ENCODE measurements at places on chromosomes 5 and 9.

- DNase-seq, result no peak
Observed at GRCh38 chr9:35697486-35697885, 7.8 kb upstream of the TPM2 start.

DNA sequence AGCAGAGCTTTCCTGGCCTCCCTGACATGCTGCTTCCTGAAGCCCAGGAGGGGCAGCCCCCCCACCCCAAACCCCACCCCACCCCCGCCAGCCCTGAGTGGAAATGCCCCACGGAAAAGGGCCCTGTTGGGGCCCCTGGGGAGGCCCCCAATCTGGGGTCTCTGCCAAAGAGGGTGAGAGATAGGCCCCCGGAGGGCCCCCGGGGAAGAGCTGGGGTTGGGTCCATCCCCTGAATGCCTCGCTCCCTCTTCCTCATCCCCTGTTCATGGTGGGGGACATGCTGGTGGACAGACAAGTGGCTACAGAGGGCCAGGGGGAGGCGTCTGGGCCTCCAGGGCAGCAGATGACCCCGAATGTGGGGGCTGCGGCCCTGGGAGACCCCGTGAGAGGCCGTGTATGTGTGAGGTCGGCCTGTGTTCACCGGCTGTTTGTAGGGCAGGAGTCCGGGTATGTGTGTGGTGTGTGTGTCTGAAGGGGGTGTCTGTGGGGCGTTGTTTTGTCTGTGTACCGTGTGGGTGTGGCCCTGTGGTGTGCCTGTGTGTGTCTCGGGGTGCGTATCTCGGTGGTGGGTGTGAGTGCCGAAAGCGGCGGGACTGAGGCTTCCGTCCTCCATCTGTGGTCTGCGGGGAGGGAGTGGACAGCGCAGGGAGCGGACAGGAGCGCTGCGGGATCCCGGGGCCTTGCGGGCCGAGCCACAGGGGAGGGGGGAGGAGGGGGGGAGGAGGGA is 11.3 kb downstream of the C9orf50 start:
- DNase-seq, result no peak

- DNase-seq, result no peak
Observed at GRCh38 chr5:4984461-4984860, 155.7 kb upstream of the ADAMTS16 start.

DNA sequence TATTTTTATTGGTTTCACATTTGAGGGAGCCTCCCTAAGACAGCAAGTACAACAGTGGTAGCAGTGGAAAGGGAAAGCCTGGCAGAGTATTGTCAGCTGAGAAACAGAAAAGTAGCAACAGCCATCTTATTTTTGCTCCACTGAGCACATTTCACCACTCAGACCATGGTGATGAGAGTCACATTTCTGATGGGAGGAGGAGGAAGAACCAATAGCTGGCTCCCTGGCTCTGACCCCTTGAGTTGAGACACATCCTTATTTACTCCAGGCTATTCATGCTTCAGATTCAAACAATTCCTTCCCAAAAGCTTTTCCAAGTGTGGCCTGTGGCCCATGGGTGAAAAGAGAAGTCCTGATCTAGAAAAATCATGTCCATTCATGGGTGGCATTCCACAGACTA is 236.3 kb downstream of the ARHGAP26 start:
- DNase-seq, result no peak

- peak; percentile 62 for DNase-seq
Observed at GRCh38 chr9:135085830-135086546, 1.5 kb upstream of the OLFM1 start.

DNA sequence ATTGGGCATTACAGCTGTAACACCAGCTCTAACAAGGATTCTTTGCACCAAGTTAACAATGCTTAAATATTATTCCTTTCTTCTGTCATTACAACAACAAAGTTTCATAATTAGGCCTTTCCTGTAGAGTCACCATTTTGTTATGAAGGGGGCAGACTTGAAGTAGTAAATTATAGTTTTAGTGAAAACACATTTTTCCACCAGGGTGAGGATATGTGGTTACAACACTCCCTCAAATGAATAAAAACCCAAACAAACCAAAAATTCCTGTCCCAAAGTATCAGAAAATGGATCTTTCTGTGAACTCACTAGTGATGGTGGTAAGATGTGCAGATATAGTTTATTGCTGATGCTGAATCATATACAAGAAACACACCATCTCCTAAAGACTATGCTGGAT is 250.5 kb upstream of the TUT7 start:
- no peak for DNase-seq

GRCh38 chr9:20207176-20207575 is 415.1 kb downstream of the MLLT3 start:
- no peak for DNase-seq

DNA sequence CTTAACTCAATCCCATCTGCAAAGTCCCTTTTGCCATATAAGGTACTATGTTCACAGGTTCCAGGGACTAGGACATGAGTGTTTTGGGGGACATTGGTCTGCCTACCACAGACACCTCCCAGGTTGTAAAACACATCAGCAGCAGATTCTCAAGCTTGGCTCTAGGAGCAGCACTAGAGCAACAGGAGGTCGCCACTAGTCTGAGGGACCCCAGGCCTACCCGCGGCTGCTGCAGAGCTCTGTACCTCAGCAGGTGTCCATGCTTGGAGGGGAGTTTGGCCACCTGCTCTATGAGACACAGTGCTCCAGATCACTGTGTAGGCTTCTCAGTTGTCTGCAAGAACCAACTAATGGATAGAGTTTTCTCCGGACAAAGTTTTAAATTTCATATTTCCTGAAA is 262.2 kb upstream of the ARRDC3 start:
- DNase-seq, result no peak

DNA sequence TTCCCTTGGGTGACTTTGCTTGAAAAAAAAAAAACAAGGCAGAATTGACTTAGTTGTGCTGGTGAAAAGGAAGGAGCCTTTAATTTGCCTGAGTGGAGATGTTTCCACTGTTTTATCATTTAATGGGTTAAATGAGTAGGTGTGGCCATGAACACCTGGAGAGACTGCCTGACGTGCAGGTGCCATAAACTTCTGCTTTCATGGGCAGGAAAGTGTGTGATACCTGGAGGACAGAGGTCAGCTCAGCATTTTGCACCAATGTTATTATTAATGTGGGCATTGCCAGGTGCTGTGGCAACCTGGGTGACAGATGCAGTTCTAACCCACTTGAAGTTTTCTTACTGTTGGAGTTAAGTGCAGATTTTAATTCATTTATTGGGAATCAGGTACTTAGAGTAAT is 145.4 kb downstream of the CD180 start:
- DNase-seq, result peak; percentile 34

DNA sequence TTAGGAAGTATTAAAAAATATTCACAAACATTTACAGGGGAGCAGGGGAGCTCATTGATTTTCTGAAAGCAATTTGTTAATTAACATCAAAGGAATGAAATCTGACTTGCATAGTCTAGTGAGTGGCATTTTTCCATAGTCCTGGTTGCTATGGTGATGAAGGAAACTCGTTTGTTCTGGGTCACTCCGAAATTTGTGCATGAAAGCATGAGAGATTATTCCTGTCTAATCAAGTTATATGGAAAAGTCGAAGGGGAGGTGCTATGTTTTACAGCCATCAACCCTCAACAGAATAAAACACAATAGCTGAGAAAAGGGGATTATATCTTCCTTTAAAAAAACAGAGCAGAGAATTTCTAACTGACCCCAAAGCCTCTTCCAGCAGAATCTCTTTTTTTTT is 1495.7 kb upstream of the WWC1 start:
- no peak for DNase-seq

DNA sequence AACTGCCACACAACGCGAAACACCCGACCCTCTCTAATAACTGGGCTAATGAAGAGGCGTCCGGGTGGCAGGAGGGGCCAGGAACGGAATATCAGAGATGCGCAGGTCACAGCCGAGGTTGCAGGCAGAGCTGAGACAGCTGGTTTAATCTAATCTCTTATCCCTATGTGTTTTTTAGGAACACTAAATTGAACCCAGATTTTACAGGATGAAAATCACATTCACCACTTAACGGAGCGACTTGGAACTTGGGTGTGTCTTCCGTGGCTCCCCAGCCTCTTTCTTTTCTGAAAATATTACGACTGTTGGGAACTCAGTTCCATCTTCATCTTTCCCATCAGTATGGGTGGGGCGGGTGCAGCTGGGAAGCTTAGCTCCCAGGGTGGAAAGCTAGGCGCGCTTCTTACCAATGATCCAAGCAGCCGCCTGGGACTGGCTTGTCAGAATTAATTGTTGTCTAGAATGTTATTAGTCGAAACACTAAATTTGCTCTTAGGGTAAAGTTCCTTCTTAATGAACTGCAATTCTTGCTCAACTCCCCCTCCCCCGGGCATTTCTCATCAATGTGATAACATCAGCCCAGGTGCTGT is 92.5 kb downstream of the IRX2 start:
- DNase-seq, result no peak

DNA sequence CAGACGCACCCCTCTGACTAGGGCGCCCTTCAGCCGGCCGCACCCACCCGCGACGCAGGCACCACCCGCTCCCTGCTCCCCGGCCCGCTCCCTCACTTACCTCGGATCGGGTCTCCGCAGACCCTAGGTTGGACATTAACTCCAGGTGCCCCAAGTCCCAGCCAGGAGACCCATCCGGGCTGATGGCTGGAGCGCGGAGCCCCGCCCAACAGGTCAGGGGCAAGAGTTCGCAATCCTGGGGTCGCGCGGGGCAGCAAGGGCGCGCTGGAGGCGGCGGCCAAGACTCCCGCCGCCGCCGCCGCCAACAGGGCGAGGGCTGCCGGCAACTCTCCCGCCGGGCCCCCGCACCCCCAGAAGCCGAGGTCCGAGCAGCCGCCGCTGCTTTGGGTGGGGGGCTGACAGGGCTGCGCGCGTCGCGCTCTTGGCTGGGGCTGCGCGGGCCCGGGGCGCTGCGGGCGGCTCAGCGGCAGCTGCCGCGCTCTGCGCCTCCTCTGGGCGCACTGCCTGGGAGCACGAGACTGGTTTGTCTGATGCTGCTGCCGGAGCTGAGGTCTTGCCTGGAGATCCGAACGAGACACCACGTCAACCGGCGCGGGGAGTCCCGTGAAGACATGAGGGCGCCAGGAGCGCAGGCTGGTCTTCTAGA is at the start of gene GDNF:
Gene GDNF, minus strand, starts transcription at position 635 of the 646 bp plus-strand sequence. CDS start 5,245 bp downstream, outside the sequence.
- DNase-seq, result no peak

DNA sequence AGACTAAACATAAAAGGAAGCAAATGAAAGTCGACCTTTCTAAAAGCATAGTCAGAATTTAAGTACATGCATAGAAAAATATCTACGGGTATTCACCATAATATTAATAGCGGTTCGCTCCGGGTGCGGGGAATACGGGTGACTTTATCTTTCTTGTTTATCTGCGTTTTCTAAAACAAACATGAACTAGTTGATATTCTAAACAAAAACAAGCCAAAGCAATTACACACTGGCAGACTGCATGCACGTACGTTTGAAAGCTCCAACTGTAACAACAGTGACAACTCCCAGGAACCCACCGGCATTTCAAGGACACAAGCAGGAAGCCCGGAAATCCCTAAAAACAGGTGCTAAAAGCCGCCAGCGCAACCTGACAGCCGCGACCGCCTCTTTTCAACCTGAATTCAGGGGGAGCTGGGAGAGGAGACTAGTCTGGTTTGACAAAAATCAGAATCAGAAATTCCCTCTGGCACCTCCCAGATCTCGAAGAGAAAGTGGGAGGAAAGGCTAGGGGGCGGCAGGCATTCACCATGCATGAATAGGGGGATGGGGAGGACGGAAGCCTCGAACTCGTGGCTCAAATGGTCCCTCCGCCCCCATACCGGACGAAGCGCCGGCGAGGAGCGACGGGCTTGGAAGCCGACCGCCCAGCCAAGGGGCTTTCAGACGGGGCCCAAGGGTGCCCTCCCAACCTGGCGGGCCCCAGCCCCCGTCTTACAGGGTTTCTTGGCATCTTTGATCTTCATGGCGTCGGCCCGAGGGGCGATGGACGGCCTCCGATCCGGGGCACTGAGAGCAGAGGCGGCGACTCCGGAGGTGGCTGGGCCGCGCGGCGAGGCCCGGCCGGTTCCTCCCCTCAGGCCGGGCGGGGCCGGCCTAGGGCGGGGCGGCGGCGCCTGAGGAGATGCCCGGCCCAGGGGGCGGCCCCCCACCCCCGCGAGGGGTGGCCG is at the start of gene PANK3:
Gene PANK3, minus strand, starts transcription at position 831 of the 950 bp plus-strand sequence. Its CDS starts 85 bp downstream, at position 746.
- peak; percentile 72 for DNase-seq

GRCh38 chr9:17280350-17281012 is 145.6 kb downstream of the CNTLN start:
- no peak for DNase-seq

DNA sequence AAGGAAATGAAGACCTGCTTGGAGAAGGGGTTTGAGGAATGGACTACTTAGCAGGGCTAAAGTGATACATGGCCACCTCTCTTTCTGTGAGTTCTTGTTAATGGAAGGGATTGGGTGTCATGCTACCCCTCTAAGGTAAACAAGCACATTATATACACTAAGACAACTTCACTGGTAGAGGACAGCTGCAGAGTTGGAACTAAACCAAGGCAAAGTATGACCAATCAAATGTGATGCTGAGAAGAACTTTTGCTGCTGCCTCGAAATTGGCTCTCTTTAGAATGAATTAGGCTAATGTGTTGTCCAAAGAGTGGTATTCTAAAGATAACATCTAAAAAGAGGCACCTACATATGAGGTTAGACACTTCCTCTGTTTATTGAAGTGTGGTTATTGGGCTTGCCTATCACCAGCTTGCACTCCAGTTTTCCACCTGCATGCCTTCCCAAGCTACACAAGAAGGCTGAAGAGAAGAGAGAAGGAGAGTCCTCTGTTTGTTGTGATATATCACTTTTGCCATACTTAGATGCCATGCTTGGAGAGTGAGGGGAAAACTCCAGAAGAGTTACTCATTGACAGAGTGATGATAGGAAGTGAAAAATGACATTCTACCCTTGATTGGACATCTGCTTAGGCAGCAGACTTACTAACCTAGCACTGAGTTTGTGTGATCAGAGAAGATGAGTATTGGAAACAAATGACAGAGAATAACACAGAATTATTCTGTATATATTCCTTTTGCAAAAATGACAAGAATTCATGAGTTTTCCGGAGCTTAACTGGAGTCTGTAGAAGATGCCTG is 536.1 kb downstream of the ZNF608 start:
- no peak for DNase-seq

DNA sequence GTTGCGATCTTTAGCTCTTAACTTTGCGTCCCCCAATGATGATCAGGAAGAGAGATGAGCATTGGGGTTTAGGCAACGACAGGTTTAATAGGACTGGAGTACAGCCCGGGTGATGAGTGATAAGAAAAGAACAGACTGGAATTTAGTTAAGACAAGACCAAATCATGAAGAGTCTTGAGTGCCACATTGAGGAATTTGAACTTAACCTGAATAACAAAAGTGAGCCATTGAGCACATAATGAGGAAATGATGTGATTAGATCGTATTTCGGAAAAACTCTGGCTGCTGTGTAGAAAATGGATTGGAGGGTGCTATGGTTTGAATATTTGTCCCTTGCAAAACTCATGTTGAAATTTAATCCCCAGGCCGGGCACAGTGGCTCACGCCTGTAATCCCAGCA is 83.2 kb upstream of the MELK start:
- no peak for DNase-seq

- DNase-seq, result no peak
Observed at GRCh38 chr5:32088214-32088613, 85.9 kb downstream of the GOLPH3 start.
